ENCODE measurements at places on chromosomes 4 and X. TPM values are rescaled to one million over a fixed set of nuclear protein-coding genes. Genes with fewer than 3 reads are reported as not detected.

Gene MTTP
- not detected for total RNA-seq

Gene NSDHL
- total RNA-seq: 3.4 TPM

Gene SOX3
- not detected for total RNA-seq

Gene IL3RA
- total RNA-seq: 0.78 TPM

Gene PIGA
- 9.3 TPM for total RNA-seq

Gene GPR173
- total RNA-seq: 0.66 TPM

Gene GPR50
- total RNA-seq: not detected

Gene MYOZ2
- not detected for total RNA-seq

Gene FAM156B
- 8.0 TPM for total RNA-seq

Gene NAP1L2
- total RNA-seq: 3.4 TPM

Gene STK26
- total RNA-seq: 5.3 TPM

Gene GYG2
- 21.4 TPM for total RNA-seq

Gene PTTG2
- 9.2 TPM for total RNA-seq

Gene IL2
- total RNA-seq: not detected

Gene FAT4
- 3.6 TPM for total RNA-seq

Gene ENPP6
- total RNA-seq: not detected

Gene SYTL5
- 5.3 TPM for total RNA-seq

Gene SPP1
- 62.8 TPM for total RNA-seq

Gene CHIC1
- 3.0 TPM for total RNA-seq

Gene FAM90A26
- total RNA-seq: not detected

Gene PNMA5
- not detected for total RNA-seq

Gene ERVMER34-1
- total RNA-seq: 0.33 TPM

Gene NOX1
- total RNA-seq: not detected

Gene SHOX
- total RNA-seq: not detected

Gene DRP2
- total RNA-seq: not detected

Gene PDLIM3
- 40.2 TPM for total RNA-seq

Gene SERTM2
- total RNA-seq: not detected

Gene TMEM156
- total RNA-seq: 2.9 TPM

Gene PDK3
- 11.5 TPM for total RNA-seq

Gene JCHAIN
- 27.7 TPM for total RNA-seq

Gene TGIF2LX
- not detected for total RNA-seq

Gene C4orf51
- total RNA-seq: not detected

Gene BST1
- total RNA-seq: 1.6 TPM

Gene LINC00632
- 88.3 TPM for total RNA-seq

Gene XK
- total RNA-seq: 9.6 TPM

Gene CFP
- total RNA-seq: not detected

Gene GC
- 34.8 TPM for total RNA-seq

Gene ASB5
- not detected for total RNA-seq

Gene EFHC2
- 2.1 TPM for total RNA-seq

Gene CXCL11
- 0.52 TPM for total RNA-seq

Gene KLHL13
- total RNA-seq: 3.4 TPM

Gene SCML1
- total RNA-seq: 9.3 TPM

Gene GRXCR1
- total RNA-seq: not detected

Gene FGF16
- total RNA-seq: not detected

Gene PDZD4
- 1.6 TPM for total RNA-seq

Gene AMER1
- 6.7 TPM for total RNA-seq

Gene EREG
- not detected for total RNA-seq

Gene SPIN4
- total RNA-seq: 3.9 TPM

Gene CLDN22
- not detected for total RNA-seq

Gene TBC1D1
- 23.3 TPM for total RNA-seq

Gene RGN
- 21.5 TPM for total RNA-seq

All from body of pancreas (tissue), 4 donors.